ENCODE measurements at places on chromosomes 13 and 19. TPM values are rescaled to one million over a fixed set of nuclear protein-coding genes. Genes with fewer than 3 reads are reported as not detected.

UBE2M gene
- 47.9 TPM for total RNA-seq

CEACAM4 gene
- not detected for total RNA-seq

SBK3 gene
- total RNA-seq = 0.81 TPM

CGB1 gene
- not detected for total RNA-seq

UGGT2 gene
- total RNA-seq = 39.7 TPM
